ENCODE measurements at places on chromosomes 12 and 14.

DNA sequence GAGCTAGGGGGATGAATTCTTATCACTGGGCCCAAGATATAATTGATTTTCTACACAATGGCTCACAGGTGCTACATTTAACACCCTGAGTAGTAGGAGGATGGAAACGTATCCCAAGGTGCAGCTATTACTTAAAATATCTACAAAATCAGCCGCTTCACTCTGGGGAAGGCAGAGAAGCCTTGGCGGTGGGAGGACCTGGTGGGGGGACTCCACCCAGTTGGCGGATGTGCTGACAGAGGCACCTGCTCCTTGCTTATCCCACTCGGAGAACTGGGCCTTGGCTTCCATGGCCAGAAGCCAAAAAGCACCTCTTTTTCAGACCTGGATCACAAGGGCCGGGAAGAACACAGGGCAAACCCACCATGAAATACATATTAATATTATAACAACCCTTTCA is 106.3 kb downstream of the OTX2 start:
- DNase-seq, result no peak

GRCh38 chr14:20679907-20680306 is 4.5 kb upstream of the RNASE4 start:
- DNase-seq, result peak; percentile 81

DNA sequence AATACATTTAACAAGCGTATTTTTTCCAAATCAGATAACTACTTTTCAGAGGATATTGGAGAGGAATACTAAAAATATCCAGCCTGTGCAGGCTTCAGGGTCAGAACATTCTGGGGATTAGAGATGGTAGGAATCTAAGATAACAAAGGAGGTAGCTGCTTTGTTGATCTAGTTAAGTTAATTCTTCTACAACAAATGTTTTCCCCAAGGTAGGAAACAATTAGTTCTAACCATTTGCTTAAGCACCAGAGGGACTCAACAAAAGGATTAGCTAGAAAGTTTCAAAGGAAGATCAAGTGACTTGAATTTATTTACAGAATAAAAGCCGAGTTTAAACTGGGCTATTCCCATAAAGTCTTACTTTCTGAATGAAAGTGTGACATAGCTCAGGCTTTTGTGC is 524.2 kb downstream of the TMTC2 start:
- no peak for DNase-seq

DNA sequence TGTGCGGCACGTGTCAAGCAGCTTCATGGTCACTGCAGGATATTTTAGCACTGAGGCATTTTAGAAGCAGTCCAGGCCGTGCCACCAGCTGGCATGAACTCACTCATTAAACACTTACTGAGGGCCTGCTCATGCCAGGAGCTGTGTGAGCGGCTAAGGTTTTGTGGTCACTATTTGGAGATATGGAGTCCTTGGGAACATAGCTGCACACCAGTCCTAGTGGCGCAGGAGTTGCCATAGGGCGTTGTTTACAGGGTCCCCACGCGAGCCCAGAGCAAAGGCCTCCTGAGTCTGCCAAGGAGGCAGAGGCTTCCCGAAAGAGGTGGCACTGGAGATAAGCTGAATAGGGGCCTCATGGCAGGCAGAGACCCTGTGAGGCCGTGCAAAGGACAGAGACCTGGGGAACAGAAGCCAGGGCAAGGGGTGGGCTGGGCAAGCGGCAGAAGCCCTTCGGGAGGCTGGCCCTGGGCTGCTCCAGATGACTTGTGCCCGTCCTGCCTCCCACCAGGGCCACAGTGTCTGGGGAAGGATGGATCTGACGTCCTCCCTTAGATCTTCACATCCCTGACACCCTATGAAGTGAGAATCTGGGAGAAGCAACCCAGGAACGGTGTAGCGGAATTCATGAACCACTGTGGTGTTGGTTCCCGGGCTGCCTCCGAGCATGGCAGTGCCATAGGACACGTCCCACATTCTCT is 38.9 kb downstream of the SFSWAP start:
- DNase-seq, result no peak

GRCh38 chr12:4272424-4273272 is 914 bp upstream of the CCND2 start:
- DNase-seq, result no peak
